ENCODE measurements at places on chromosomes 7 and 10. TPM values are rescaled to one million over a fixed set of nuclear protein-coding genes. Genes with fewer than 3 reads are reported as not detected.

The AKR1C8 gene
- 0.66 TPM for total RNA-seq

The OR2AE1 gene
- not detected for total RNA-seq

- no peak for DNase-seq
Observed at GRCh38 chr7:159139202-159139601, 5.5 kb downstream of the VIPR2 start.

DNA sequence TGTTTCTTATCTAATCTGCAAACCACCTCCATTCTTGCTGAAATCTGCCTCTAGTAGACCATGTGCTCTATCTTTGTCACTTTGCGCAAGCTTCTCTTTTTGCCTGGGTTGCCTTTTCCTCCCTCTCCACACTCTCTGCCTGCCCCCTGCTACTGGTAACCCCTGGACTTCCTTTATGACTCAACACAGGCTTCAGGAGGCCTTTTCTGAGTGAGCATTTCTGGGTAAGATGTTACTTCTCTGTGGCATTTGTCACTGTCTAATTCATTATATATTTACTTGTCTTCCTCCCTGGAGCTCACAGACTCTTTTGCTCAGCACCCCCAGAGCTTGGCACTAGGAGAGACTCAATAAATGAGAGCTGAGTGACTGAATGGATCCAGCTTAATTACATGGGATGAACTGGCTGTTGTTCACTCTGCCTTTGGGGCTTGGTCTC lies 8.4 kb downstream of the GOLGA7B start:
- no peak for DNase-seq

GRCh38 chr7:106460792-106461254 lies 176.0 kb upstream of the NAMPT start:
- no peak for DNase-seq

- DNase-seq: no peak
Observed at GRCh38 chr10:96357038-96357620, 1.7 kb downstream of the OPALIN start.

GRCh38 chr10:110764378-110764777 lies 107.3 kb upstream of the PDCD4 start:
- DNase-seq: no peak

DNA sequence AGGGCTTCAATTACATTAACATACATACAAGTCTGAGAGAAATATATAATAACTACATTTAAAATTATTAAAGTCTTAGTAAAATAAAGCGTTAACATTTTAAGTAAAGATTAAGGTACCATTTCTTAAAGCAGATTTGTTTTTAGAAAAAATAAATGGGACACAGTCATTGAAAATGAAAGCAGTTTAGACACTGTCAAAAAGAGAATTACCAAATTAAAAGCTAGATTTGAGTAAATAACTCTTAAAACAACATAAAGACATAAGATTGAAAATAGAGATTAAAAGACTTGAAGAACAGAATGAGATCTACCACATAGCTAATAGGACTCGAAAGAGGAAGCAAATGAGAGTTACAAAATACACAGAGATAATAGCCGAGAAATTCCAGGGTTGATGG lies 562.2 kb upstream of the FOXK1 start:
- no peak for DNase-seq

GRCh38 chr10:34764472-34764946 lies 50.6 kb downstream of the PARD3 start:
- no peak for DNase-seq
